ENCODE measurements at places on chromosomes 2 and 18.

DNA sequence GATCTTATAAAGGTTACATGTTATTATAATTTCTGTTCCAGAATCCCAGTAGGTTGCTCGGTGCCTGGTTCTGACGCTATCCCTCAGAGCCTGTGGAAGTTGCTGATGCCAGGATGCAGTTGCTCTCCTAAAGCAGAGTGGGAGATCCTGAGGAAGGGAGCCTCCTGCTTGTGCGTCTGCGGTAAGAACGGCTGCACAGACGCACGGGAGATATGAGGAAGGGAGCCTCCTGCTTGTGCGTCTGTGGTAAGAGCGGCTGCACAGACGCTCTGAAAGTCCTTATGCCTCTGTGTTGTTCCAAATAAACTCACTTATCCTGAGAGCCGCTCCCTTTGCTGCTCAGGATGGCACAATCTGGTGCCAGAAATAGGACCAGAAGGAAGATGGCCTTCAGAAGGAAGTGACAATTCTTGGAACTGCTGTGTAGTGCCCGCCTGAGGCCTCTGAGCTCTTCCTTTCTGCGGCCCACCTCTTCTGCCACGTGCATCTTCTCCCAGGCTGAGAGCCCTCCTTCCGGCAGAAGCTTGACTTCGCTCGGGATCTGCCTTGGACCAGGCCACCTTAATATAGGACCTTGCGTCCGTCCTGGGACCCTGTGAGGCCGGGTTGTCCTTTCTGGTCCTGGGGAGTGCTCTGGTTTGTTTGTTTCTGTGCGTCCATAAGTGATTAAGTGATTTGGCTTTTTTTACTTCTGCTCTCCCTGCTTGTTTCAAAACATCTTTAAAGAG lies 89.5 kb downstream of the RTP5 start:
- no peak for DNase-seq

- DNase-seq, result no peak
Observed at GRCh38 chr2:98911376-98912154, 24.5 kb downstream of the CRACDL start.

DNA sequence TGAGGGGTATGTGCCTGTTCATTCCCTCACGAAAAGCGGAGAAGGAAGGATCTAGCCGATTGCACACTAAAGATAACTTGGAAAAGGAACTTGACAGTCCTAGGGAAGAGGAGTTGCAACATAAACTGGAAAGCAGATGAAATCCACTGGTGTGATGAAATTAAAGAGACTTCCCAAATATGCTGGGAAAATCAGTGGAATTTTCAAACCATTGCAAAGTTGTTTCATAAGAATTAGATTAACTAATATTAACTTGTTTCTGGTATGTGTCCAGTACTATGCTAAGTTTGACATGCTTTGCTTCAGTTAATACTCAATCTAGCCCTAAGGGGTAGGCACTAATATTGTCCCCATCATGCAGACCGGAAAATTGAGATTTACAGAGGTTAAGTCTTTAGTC lies 222.7 kb downstream of the IKZF2 start:
- DNase-seq, result no peak

DNA sequence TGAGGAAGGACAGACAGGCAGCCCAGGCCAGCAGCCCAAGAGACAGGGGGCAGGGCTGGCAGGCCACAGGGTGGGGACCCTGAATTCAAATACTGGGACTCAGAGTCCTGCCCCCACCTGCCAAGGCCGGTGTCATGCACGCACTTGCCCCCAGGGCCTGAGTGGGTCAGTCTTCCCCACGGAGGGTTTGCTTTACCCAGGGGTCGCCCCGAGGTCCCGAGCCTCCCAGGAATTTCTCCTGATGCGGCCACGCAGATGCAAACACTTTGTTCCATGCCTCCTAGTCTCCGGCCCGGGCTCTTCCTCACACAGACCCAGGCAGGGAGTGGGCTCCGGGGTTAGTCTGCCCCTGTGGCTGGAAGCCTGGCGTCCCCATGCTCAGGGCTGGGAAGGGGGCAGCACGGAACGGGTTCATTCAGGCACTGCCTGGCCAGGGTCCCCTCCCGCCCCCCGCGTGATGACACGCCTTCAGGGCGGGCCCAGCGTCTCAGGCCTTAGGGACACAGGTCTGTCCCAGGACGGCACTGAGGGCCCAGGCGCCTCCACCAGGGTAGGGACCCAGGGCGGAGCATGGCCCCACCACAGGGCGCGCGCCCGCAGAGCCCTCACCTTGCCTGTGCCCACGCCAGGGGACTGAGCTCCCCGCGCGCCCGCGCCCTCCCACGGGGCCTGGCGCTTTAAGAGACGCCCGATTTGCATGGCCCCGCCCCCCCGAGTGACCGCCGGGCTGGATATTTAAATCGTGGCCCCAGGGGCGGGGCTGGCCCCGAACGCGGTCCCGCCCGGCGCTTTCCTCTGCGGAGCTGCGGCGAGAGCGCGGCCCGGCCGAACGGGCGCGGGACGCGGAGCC lies at the start of gene SNED1:
Gene SNED1 (plus strand): TSS at position 763 of the 850 bp plus-strand sequence. CDS start 220 bp downstream, outside the sequence.
- DNase-seq, result no peak

DNA sequence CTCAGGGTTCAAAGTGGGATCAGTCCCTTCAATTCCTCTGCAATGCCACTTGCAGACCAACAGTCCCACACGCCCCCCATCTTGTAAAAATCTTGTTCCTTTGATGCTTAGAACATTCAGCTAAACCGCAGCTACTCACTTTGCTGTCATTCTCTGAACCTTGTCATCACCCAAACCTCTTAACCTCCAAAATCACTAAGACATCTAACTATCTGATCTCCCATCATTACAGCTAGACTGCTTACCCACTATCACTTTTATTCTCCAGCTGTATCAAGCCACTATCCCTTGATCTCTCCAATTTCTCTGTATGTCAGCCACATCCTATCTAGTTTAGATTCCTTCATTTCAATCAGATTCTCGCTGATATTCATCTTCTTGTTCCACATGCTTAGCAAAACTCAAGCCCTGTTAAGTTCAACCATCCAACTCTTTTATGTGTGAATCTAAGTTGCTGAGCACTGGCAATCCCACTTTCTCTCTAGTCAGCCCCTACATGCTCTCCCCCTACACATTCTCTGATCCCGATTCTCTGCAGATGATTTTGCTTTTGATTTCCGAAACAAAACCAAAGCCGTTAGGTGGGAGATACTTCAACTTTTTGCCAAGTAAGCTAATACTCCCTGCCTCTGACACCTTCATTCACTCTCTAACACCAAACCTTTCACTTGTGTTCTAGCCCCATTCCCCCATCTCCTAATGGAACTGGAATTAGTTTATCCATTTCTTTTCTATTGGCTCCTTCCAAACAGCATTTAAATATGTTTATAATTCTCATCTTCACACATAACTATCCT lies 4.6 kb downstream of the GTF3C2 start:
- no peak for DNase-seq

DNA sequence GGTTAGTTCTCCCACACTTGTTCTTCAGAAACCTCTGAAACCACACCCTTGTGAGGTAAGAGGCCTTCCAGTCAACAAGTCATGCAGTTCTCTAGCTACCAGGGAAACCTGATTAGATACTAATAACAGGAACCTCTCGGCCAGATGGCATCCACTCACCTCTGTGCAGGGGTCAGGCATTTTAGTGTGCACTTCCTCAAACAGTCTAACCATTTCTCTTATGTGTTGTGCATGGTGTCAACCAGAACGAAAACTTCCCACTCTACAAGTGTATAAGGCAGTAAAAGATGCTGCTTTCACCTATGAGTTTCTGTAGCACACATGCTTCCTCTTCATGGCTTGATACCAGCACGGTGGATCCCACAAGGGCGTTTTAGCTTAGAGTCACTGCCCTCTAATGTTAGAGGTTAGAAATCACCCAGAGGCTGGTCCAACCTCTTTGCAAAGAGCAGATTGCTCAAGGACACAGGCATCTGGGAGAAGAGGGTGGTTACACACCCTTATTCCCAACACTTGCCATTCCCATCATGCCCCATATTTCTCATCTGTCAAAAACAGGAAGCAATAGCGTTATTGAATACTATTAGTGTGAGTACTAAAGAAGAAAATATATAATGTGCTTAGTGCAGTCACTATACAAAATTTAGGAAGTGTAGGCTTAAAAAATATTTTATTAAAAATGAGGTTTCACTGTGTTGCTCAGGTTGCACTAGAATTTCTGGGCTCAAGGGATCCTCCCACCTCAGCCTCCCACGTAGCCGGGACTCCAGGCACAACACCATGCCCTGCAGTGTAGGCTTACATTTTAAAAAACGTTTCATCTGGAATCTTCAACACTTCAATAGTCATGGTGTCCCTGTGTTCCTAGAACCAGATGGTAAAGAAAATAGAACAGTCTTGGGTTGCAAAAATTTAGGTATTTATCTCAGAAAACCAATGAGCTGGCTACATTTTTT lies 34.5 kb upstream of the RAB31 start:
- DNase-seq, result no peak

GRCh38 chr2:212005085-212005671 lies 533.4 kb downstream of the ERBB4 start:
- peak; percentile 10 for DNase-seq

DNA sequence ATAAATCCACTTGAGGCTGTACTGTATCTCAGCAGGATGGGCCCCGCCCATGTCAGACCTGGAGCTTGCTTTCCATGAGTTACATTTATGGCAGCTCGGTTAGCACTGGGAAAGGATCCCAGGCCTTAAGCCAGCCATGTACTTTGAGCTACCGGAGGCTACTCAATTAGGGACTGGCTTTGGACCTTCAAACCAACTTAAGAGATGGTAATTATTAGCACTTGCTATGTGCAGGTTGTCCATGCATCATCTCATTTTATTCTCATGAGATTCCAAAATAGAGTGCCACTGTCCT lies 64.4 kb downstream of the ACTR2 start:
- DNase-seq, result no peak

DNA sequence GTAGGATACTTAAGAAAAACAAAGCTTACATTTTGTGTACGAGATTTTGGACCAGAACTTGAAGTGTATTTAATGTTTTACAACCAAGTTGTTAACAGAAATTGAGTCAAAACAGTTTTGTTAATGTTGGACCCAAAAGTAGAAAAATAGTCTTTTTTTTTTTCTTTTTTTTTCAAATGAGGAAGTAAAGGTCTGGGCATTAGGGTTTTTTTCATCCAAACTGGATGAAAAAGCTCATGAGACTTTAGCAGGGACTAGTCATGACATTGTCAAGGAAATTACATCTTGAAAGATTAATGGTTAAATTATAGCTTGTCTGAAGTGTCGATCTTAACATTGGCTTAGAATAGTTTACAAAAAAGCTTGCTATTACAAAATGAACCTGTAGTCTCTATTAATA lies 32.3 kb downstream of the CCNT2 start:
- no peak for DNase-seq

GRCh38 chr2:98026292-98026691 lies 30.5 kb upstream of the TMEM131 start:
- no peak for DNase-seq

DNA sequence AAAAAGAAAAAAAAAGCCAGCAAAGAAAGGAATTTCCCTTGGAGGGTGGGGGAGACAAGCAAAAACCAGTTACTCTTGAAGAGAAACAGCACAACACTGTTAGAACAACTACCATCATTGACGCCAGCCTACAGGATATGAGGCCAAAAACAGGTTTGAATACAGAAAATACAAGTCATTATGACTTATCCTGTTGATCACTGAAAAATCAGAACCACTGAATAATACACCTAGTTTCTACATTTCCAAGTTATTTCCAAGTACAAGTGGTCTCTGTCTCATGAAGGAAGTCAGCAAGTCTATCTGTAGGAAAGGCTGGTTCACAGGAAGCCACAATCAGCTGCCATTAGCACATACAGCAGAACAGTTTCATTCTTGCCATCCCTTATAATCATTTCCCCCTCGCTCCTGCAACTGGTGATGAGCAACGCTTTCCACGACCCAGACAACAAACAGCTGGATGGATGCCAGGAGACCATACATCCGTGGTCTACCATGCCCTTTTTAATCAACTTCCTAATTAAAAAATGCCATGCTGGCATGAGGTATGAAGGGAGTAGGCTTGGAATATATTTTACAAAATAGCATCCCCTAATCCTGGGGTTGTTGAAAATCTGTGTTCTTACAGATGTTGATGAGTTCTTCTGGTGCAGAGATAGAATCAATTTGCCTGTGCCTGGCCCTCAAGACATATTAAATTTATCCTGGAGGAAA lies 10.4 kb downstream of the MYT1L start:
- DNase-seq, result no peak

DNA sequence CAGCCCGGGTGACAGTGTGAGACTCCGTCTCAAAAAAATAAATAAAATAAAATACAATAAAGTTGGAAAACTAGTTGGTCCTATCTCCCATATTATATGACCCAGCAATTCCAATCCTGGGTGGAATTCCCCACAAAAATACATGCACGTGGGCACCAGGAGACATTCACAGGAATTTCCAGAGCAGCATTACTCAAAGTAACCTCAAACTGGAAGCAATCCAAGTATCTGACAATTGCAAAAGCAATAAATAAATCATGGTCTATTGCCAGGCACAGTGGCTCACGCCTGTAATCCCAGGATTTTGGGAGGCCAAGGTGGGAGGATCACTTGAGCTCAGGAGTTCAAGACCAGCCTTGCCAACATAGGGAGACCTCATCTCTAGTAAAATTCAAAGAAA lies 101.2 kb upstream of the MAP4K4 start:
- DNase-seq, result no peak

- no peak for DNase-seq
Observed at GRCh38 chr18:75810961-75811551, 383.6 kb upstream of the SMIM21 start.

- no peak for DNase-seq
Observed at GRCh38 chr2:152127628-152128027, 28.8 kb upstream of the CACNB4 start.

GRCh38 chr2:119579424-119580295 lies 35.4 kb downstream of the CFAP221 start:
- DNase-seq, result no peak

DNA sequence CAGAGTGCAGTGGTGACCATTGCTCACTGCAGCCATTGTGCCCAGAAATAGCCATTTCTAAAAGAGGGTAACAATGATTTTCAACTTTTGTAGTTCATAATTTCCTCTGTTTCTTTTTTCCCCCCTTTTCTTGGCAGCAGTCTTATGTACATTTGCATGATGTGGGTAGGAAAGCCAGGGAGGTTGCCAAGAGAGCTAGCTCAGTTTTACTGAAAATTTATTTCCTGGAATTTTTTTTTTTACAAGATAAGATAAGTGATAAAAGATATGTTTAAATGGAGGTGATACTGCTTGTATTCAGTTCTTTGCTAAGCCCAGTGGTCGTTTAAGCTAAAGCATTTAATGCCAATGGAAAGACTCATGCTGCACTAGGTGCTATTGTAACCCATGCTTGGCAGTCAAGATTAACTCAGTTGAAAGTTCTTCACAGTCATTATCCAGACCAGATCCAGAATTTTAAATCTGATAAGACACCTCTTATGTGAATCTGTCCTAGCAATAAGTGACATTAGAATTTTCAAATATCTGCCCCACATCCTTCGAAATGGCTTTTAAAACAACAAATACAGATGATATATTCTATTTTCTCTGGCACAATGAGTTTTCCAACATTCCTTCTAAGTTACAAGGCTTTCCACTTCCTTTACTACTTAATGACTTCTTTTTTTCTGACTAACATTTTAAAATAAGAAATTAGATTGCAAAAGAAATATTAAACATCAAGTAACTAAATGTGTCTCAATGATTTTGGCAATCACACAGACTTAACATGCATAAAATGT lies 4.4 kb upstream of the ATP8B1 start:
- DNase-seq, result no peak

GRCh38 chr2:207315131-207315530 lies 149.4 kb upstream of the KLF7 start:
- no peak for DNase-seq

- DNase-seq, result no peak
Observed at GRCh38 chr2:80643598-80643997, 339.0 kb upstream of the LRRTM1 start.

Data from NCI-H2081 treated with DMSO at 0.1 percent for 48 hours (cell line).